Epithelial cell of prostate (primary cell): ENCODE measurements at places on chromosomes 2 and 18.

DNA sequence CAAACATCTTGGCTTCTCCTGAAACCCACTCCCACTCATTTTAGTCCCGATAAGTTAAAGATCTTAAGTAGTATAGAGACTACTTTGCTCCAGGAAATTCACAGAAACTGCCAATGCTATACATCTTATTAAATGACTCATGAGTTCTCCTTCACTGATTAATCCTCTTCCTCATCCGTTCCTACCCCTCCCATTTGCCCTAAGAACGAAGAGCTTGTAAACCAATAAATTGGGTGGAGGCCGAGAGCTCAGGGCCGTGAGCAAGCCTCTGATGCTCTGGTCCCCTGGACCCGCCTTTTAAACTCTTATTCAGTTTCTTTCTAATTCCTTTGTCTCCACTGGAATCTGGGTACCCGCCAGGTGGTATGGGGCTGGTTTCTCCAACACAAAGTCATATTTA lies 68.6 kb downstream of the METTL8 start:
- peak; percentile 66 for DNase-seq

DNA sequence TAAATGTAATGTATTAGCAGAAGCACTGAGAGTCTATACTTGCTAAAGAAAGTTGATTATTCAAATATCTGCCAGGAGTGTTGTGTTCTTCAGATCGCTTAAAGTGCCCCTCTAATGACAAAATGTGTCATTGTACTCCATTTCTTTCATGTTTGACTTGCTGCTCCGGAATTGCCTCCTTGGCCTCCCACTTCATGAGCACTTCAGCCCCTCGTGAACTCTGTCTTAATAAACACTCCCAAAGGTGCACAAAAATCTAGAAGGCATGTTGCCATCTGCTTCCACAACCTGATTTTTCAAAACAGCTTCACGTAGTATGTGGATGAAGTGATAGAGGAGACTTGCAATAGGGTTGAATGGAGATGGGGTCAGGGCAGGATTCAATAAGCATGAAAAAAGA lies 396.1 kb downstream of the TDRD15 start:
- DNase-seq, result no peak

DNA sequence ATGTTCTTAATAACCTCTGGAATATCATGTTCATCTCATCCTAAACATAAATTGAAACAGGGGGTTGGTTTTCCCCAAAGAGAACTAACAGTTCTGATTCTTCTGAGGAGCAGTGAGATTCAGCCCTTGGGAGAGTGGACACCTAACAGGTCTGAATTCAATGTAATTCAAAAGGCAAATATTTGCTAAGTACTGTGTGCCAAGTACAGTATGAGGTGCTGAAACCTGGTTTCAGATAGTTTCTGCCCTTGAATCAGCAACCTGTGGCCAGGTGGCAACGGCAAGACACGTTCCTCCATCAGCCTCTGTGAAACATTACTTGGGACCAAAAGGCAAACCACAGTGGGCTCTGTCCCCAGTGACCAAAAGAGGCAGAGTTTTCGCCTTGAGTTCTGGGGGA lies 1.3 kb downstream of the LRRC30 start:
- no peak for DNase-seq

- DNase-seq, result no peak
Observed at GRCh38 chr2:719734-720133, 42.5 kb upstream of the TMEM18 start.

DNA sequence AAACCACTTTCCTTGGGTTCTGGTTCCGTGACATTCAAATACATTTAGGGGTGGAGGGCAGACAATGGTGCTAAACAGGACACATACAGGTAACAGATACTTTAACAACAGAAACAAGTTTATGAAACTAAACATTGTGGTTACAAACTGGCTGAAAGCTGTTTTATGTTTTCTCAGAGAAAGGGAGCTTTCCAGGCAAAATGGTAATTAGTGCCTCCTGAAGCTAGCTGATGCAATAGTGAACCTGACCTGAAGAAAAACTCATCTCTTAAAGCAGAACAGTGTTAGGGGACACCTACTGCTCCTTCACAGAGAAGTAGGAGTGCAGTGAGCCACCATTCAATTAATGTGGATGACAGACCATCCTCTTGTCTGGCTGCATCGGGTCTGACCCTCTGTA lies 138.9 kb downstream of the CCDC148 start:
- no peak for DNase-seq

- no peak for DNase-seq
Observed at GRCh38 chr18:56937874-56938430, 208.9 kb upstream of the BOD1L2 start.

DNA sequence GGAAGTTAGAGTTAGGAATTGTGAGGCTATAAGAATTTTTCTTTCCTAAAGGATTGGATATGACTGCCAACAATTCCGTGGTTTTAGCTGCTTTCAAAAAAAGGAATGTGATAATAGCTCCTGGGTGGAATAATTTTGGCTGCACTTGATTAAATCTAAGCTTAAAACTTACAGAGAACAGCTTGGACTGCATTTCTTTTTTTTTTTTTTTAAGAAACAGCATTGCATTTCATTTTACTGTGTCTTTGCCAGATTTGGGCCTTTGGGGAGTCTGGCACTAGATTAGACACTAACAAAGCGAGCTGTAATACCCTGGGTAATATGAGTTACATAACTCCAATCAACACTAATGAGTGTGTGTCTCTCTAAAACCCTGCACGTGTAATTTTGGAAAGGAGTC lies 37.8 kb upstream of the ZNF397 start:
- no peak for DNase-seq

GRCh38 chr2:30800159-30800558 lies 7.1 kb downstream of the CAPN13 start:
- no peak for DNase-seq

DNA sequence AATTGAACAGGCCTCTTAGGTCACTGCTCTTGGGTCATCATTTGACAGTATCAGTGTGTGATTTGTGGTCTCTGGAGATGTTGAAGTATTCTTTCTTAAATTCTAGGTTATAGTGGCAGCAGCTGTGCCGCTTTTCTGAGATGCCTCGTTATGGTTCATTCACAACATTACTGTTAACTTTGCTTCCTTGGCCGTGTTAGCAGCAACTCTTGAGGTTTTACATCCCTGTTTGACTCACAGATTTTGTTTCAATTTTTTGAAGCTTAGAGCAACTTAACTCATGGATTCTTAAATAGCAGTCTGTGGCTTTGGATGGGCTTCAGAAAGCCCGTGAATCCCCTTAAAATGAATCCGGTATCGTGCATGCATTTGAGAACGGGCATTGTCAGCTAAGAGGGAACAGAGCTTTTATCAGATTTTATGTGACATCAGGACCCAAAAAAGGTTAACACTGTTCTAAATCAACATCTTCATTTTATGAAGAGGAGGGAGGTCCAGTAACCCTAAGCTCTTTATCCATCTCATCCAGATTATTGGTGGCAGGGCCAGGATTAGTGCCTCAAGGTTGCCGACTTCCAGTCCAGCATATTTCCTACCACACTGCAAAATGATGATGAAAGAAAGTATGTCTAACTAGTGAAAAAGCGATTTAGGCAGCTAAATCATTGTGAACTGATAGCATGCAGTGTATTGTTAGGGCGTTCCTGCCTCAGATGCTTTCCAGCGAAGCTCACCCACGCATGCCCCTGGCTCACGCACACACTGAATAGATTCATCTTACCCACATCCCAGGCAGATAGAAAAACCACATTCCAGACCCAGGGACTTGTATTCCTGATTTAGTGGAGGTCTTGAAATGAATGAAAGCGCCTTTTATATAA lies 5.1 kb downstream of the TRIB2 start:
- DNase-seq, result no peak

DNA sequence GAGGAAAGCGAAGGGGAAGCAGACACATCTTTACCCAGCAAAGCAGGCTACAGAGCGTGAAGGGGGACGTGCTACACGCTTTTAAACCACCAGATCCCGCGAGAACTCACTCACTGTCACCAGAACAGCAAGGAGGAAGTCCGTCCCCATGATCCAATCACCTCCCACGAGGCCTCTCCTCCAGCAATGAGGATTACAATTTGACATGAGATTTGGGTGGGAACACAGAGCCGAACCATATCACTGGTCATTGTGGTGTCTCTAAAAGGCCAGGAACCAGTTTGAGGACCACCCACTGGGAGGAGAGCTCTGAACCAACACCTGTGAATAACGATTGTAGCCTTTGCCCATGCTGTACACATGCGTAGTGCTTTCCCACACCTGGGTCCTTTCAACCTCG lies 116.6 kb upstream of the FAM136A start:
- DNase-seq, result no peak

DNA sequence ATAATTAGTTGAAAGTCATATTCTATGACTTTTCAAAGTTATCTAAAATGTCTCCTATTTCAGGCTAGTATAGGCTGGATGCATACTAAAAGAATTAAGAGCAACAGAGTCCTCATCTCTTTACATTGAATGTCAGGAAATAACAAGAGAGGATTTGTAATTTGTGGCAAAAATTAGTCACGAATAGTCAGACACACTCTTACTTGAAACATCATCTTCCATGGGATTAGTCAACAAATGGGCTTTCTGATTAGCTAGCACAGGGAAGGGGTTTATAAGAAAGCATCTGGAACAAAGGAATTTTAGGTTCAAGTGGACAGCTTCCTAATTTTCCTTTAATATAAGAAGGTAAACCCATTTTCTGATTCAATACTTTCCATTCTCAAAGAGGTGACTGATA lies 330.3 kb upstream of the MEX3C start:
- no peak for DNase-seq

- DNase-seq, result no peak
Observed at GRCh38 chr2:99935662-99936061, 206.7 kb downstream of the AFF3 start.
